GM04503 (cell line): ENCODE measurements at places on chromosomes 11 and 22.

- DNase-seq = no peak
Observed at GRCh38 chr22:49524362-49524761, 303.3 kb downstream of the BRD1 start.

GRCh38 chr11:134497586-134497985 lies 85.5 kb upstream of the B3GAT1 start:
- no peak for DNase-seq

DNA sequence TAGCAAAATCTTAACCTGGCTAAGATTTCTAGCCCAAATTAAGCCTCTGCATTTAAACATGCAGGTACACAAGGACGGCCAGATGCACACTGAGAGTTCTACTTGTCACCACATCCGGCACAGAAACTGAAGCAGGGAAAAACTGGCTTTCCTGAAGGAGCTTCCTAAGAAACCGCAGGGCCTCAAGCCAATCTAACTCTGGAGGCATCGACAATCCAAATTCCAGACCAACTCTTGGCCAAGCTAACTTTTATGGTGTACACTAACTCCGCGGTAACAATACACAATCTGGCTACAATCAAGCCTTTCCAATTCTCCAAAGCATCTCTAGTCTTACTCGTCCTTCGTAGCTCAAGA lies 1.2 kb downstream of the MSANTD2 start:
- peak; percentile 63 for DNase-seq

DNA sequence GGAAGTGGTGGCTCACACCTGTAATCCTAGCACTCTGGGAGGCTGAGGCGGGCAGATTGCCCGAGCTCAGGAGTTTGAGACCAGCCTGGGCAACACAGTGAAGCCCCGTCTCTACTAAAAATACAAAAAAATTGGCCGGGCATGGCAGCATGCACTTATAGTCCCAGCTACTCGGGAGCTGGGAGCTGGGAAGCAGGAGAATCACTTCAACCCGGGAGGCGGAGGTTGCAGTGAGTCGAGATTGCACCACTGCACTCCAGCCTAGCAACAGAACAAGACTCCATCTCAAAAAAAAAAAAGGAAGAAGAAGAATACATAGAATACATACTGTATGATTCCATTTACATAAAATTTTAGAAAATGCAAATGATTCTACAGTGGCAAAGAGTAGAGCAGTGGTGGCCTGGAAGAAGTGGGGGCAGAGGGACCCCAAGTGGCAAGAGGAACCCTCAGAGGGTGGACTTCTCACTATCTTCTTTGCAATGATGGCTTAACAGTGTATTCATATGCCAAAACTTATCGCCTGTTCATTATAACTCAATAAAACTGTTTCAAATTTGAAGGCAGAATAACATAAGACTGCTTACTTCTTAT lies 22.0 kb downstream of the PACSIN2 start:
- no peak for DNase-seq

- no peak for DNase-seq
Observed at GRCh38 chr11:17812865-17813187, 78.2 kb downstream of the KCNC1 start.

GRCh38 chr11:16815047-16815767 lies 76.8 kb downstream of the C11orf58 start:
- peak; percentile 16 for DNase-seq

- DNase-seq = no peak
Observed at GRCh38 chr11:35083181-35083430, 55.9 kb upstream of the CD44 start.

- no peak for DNase-seq
Observed at GRCh38 chr22:36208162-36208765, 6.7 kb upstream of the APOL4 start.

DNA sequence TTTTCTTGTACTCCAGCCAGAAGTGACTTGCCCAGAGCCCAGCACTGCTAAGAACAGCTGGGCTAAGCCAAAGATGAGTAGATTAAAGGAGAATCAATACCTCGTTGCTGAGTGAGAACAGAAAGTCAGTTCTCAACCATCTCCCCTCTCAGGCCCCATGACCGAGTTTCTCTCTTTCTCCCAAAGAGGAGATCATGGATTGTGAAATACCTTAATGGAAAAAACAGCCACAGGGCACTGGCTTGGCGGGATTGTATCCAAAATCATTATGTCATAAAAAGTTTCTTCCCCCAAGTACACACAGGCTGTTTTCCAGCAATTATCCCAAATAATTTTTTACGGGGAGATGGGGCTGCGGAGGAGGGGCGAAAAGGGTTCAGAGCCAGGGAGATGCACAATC lies 111.8 kb upstream of the TMEM45B start:
- DNase-seq = no peak

DNA sequence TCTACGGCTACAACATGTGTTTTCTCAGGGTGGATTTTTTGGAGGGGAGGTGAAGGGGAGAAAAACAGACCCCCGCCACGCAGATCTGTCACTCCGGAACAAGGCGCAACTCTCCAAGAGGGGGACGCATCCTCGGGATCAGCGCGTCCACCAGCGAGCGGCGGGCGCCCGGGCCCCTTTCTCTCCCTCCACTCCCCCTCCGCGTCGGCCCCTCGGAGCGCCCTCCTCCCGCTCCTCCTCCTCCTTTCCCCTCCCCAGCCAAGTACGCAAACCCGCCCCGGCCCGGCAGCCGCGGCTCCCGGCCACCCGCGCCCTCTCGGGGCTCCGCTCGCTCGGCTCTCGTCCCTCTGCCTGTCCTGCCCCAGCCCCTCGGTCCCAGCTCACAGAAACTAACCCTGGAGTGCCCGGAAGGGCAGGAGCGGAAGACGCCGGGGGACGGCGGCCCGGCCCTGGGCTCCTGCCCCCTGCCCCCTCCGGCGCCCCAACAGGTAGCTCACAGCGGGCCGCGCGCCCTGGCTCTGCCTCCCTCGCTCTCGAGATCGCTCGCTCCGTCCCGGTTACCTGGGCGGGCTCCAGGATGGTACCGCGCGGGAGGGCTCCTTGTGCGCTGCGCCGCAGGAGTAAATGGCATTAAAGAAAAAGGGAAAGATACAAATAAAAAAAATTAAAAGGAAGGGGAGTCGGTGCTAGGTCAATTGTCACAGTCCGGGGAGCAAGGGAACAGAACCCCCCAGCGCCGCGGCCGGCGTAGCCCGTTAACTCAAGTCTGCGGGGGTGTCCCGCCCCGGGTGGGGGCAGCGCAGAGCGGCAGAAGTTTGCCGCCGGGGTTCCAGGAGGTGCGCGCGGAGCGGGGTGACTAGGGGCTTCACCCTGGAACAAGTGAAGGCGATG lies 131.4 kb upstream of the C11orf58 start:
- DNase-seq = no peak

DNA sequence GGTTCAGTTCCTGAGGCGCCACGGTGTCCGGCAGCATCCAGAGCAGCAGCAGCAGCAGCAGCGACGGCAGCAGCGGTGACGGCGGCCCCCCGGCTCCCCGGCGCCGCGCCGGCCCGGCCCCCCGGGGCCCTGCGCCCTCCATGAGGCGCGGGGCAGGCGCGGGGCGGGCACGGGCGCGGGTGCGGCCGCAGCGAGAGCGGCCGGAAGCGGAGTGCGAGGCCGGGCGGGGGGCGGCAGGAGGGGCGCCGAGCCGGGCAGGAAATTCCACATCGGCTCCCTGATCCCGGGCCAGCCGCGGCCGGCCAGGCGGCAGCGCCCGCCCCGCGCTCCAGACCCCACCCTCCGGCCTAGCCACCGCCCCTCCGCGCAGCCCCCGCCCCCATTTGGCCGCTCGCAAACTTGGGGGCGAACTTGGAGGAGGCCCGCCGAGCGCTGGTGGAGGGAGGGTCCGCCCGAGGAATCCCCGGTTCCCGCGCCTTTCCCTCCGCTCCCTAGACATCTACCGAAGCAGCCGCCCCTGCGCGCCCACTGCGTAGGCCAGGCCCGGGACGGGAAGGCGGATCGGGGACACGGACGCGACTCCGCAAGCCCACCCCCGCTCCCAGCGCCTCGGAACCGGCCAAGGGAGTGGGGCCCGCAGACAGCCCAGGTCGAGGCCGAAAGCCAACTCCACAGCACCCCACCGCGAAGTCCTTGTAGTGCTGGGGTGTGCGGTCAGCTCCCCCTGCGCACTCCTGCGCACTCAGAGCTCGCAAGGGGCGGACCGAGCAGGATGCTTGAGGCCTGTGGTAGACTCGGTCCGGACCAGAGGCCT lies at the start of gene SCARF2:
SCARF2 (minus strand) TSS at position 213 of the 814 bp plus-strand sequence; CDS start at position 142, 71 bp downstream.
- no peak for DNase-seq

DNA sequence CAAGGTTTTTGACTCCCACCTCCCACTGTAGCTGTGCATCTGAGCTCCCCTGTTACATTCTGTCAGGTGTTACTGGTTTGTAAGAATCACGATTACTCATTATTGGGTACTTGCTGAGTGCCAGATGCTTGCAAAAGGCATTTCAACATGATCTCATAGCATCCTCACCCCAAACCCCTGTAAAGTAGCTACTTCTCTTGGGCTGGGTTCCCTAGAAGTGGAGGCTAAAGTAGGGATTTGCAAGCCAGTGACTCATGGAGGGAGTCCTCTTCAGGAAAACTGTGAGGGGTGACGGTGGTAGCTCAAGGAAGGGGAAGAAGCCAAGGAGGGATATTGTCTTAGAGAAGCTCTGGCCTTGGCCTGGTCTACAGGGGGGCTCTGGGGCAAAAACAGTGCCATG lies 78.6 kb downstream of the TIMP3 start:
- peak; percentile 31 for DNase-seq

DNA sequence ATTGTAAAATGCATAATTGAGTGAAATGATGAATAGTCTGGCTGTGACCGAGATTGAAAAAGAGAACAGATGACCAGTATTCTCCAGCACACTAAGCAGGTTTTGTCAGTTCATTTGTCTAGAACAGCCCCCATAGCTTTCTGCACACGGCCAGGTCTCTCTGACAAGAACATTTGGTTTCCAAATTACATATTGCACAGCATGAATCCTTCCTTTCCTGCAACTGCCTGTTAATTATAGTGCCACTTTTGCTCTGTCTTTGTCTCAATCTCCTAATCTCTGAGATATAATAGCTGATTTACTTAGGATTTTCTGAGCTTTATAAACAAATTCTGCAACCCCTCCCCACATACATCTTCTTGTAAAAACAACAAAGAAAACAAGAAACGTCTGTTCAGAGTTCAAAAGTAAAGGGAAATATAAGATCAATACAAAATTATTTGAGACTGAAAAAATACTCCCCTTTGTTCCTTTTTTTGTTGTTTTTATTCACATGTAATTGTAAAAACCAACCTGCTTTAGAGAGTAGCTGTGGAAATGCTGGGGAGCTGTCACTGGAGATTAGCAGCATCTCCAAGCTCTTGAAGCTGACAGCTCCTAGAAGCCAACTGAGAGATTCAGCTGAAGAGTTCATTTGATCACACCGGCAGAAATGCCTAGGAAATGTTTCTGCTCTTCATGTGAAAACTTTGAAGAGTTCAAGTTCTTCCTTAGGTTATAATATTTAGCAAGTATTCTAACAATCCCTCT lies 998.1 kb downstream of the DLG2 start:
- no peak for DNase-seq

DNA sequence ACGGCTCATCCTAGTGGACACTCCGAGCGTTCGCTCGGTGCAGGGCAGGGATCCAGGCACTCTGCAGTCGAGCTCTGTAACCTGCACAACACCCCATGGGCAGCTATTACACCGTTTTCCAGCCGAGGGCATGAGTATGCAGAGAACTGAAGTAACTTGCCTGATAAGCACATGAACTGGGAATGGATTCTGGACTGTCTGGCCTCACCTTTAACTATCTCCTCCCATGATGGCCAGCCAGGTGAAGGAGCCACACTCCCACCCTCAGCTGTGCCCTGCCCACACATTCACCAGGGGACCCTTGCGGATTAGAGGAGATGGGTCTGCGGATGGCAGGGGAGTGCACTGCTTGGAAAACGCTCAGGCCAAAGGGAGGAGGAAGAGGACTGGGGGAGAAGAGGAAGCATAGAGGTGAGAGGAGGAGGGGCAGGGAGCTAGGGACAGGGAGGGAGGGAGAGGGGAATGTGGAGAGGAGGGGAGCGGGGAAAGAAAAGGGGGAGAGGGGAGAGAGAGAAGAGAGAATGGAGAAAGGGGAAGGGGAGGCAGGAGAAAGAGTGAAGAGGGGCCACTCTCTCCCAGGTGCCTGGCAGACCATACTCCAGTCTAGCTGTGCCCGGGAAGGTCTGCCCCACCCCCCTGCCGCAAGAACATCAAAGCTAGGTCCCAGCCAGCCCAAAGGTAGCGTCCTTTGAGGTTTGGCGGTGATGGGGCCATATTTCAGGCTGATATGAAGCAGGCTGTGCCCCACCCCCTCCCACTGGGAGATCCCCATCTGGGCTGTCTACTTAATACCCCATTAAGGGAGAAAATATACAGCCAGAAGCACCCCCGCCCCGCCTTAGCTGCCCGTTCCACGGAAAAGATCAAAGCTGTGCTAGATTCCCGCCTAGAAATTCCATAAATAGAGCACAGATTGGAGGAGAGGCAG lies 33.2 kb upstream of the TCF20 start:
- no peak for DNase-seq

DNA sequence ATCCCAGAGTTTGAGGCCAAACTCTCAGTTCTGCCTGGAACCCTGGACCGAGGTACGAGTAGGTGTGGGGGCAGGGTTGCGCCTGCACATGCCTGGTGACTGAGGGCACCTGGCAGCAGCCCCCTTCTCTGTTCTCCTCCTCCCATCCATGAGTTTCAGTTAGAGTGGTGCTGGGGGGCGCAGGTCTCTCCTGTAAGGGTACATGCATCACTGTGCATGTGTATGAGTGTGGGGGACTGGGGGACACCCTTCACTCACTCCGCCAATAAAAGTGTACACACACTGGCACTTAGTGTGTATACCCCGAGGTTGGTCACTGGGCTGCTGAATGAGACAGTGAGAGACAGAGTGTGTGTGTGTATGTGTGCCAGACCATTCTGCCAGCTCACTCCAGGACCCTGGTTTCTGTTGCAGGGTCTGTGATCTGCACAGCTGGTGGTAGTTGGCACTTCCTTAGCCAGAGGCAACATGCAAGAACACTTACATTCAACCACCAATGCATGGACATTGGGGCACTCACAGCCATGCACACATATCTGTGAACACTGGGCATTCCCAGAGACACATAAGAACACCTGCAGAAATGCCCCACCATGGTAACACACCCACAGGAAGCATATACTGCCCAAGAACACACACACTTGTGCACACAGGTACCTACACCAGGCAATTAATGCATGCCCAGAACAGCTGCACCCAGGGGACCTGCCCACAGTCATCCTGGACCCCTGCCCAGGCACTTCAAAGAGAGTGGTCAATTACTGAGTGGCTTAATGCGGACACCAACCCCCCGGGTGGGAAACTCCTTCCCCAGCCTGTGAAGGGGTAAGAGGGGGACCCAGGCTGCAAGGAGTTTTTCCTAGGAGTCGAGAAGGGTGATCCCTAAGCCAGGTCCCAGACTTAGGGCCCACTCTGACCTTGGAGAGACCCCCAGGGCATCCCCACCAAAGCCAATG lies 1.2 kb upstream of the NRXN2 start:
- no peak for DNase-seq
